Muscle of back (tissue), 13 donors: ENCODE measurements at places on chromosomes 6 and 20.
A peak's percentile ranks its signal among the peaks of the same experiment; 100 is the strongest.

- no peak for DNase-seq
Measured at GRCh38 chr6:157402996-157403685, 22.2 kb downstream of the ZDHHC14 start.

GRCh38 chr20:51430198-51430950, 112.1 kb downstream of the NFATC2 start:
- no peak for DNase-seq

GRCh38 chr6:156850353-156850752, 73.2 kb downstream of the ARID1B start:
- DNase-seq: no peak

- DNase-seq: no peak
Measured at GRCh38 chr6:38345586-38345985, 294.1 kb downstream of the BTBD9 start.

- DNase-seq: no peak
Measured at GRCh38 chr20:38804682-38805501, 605 bp upstream of the PPP1R16B start.

DNA sequence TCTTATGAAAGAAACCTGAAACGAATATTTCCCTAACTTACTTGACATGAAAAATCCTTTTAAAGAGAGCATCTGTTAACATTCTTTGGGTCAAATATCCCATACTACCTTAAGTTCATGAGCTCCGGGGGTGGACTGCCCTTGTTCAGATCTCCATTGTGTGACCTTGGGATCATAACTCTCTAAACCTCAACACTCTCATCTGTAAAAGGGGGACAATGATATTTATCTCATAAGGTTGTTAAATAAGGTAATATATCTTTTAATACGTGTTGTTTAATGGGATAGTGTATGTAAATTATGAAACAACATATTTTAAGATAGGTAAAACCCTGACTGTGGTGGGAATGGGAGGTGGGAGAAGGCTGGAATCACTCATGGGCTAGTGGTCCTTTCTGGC, 326.3 kb downstream of the FARS2 start:
- no peak for DNase-seq

GRCh38 chr6:13113981-13114593, 214.2 kb downstream of the TBC1D7 start:
- peak; percentile 65 for DNase-seq

GRCh38 chr6:1738558-1739081, 128.9 kb downstream of the FOXC1 start:
- DNase-seq: no peak

- DNase-seq: no peak
Measured at GRCh38 chr20:20926222-20926905, 179.8 kb downstream of the LINC00237 start.

DNA sequence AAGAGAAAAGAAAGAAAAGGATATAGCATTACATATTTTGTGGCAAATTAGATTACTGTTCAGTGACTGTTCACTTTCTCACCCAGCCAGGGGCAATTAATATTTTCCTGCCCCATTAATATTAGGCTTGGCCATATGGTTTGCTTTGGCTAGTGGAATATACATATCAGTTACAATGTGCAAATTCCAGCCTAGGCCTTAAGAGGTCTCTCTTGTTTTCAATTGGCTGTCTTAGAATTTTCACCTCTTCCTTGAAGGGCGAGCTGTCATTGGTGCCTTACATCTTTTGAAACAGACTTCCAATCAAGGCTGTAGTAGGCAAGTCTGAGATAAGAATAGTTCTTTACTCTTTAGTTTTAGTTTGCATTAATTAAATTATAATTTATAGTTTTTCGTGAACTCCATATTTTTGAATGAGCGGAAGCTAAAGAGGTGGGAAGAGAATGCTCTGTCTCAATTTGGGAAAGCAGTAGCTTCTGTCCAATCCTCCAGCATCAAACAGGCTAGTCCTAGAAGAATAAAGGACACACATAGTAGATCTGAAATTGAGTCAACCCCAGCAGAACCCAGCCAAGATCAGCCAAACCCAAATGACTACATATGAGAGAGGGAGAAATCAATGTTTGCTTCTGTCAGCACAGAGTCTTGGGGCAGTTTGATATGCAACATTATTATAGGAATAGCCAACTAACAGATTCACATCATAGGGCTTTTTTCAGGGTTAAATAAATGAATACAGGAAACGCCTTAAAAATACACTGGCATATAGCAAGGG, 6.3 kb upstream of the CSNK2A1 start:
- DNase-seq: no peak

GRCh38 chr20:45508068-45508886, 7.1 kb downstream of the SPINT3 start:
- no peak for DNase-seq

- no peak for DNase-seq
Measured at GRCh38 chr20:23582293-23582692, 14.0 kb upstream of the CST9L start.

DNA sequence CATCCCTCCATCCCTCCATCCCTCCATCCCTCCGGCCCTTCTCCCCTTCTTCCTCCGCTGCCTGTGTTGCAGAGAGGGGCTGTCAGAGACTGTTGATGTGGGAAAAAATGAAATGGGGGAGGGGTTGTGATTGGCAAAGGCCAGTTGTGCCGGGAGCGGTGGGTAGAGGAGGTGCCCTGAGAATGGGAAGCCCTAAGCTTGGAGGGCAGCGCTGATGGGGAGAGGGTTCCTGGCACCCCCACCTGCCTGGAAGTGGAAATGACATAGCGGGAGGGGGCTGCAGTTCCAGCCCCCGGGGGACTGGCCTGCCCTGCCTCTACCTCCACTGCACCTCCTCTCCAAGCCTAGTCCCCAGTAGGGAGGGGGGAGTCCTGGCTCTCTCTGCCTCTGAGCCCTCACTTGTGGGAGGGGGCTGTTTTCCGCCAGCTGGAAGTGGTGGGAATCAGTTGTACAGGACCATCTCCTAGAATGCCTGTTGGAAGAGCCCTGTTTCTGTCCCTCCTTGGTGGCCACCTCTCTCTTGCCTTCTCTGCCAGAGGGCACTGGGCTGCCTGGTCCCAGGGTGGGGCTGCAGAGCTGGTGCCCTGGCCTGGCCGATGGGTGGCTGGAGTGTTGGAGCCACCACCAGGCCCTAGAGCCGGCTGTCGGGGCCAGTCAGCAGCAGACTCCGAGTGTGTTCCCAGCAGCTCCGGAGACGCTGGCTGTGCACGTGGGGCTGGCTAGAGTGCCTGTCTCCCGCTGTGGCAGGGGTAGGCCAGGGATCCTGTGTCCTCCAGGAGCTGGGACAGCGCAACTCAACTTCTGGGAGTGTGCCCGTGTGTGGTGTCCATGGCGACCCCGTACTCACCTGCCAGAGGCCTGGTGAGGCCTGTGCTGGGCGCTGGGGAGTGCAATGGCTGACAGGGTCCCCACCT, 1.5 kb downstream of the DLGAP4 start:
- no peak for DNase-seq

- DNase-seq: no peak
Measured at GRCh38 chr6:142872376-142872775, 72.6 kb downstream of the HIVEP2 start.
